SHP77 treated with DMSO at 0.1 percent for 48 hours (cell line): ENCODE measurements at places on chromosomes 3 and 15.

GRCh38 chr3:185595526-185595925 lies 9.4 kb downstream of the SENP2 start:
- DNase-seq: no peak

DNA sequence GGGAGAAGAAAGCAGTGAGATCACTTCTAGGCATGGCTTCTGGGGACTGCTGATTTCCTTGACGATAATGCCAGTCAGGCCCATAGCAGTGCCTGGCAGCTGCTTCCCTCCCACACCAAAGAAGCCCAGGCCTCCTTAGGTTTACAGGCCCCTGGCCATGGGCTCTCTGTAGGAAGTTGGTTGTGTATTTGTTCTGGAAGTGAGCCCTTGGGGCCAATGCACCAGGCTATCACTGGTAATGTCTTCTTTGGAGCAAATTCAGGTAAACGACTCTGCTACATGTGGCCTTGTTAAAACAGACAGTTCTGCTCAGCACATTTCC lies 89.3 kb downstream of the CCNL1 start:
- no peak for DNase-seq

DNA sequence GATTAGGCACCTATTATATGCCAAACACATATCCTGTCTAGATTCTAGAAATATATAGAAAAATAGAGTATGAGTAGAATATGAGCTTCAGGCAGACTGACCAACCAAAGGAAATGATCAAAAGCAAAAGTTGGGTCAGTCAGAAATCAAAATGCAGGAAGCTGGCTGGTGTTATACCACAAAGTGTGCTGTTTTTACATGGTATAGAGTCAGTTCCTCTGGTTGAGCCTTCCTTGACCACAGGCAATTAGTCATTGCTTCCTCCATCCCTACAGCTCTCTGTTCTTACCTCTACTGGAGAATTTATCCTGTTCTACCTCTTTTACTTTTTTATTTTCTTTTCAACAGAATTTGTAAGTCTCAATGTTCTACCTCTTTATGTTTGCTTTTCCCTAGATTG lies 149.8 kb downstream of the TMCO5A start:
- no peak for DNase-seq

DNA sequence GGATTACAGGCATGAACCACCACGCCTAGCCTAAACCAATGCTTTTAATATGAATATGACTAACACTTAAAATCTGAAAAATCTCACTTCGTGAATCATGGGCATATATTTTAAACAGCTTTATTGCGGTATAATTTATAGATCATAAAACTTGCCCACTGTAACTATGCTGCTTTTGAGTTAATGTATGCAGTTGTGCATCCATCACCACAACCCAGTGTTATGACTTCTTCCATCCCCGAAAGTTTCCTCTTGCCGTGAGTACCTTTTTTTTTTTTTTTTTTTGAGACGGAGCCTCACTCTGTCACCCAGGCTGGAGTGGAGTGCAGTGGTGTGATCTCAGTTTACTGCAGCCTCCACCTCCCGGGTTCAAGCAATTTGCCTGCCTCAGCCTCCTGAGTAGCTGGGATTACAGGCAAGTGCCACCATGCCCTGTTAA lies 7.1 kb downstream of the KAT2B start:
- no peak for DNase-seq

- no peak for DNase-seq
These were observed 22.5 kb downstream of the SLC6A20 start for GRCh38 chr3:45773714-45774449.

- DNase-seq: no peak
These were observed 12.3 kb downstream of the PLXNB1 start for GRCh38 chr3:48417529-48418108.

DNA sequence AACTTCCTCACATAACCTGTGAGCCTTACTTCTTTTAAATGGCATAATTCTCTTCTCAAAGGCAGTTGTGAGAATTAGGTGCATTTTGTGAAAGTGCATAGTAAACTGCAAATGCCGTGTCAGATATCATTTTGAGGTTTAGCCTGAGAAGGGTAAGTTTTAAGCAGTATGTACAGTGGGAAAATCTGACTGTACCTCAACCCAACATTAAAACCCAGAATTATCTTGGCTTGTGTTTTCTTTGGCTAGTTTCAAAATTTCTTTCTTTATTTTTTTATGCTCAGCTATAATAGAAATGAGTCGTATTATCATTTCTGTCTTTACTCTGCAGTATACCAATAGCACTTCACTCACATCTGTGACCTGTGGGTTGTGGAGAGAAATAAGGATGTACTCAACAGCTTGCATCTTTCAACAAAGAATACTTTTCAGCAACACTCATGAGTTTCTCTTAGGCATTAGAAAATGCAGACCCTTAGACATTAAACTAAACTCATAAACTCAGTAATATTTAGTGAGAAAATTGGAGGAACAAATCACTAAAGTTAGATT lies 65.7 kb downstream of the RASA2 start:
- no peak for DNase-seq

GRCh38 chr3:33779751-33780150 lies 18.7 kb upstream of the PDCD6IP start:
- DNase-seq: no peak
